ENCODE measurements at places on chromosomes 12 and 14. TPM values are rescaled to one million over a fixed set of nuclear protein-coding genes. Genes with fewer than 3 reads are reported as not detected.

DNA sequence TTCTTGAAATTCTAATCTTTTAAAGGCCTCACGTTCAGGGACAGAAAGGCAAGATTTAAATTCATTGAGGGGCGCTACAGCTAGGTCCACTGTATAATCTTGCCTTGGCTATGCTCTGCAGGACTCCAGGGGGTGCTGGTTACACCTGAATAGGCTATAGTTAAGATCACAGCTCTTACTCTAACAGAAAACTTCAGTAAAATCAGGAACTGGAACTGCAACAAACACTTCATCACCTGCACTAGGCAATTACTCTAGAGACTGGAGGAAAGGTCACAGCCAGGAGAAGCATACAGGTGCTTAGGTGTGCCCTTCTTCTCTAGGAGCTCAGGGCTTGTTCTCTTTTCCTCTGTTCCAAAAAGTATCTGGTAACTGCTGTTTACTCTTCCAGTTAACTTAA is 20.9 kb downstream of the SLCO1C1 start:
- no peak for DNase-seq

- peak; percentile 82 for DNase-seq
These were observed 170.6 kb downstream of the CRADD start for GRCh38 chr12:93847517-93848474.

GRCh38 chr14:22829661-22830442 is at the start of gene MRPL52:
Gene MRPL52 (plus strand): TSS chr14:22829887. CDS start chr14:22829913, 26 bp downstream.
- DNase-seq, result no peak

- no peak for DNase-seq
These were observed 207.0 kb upstream of the CDKN3 start for GRCh38 chr14:54189748-54190354.

- DNase-seq, result no peak
These were observed 570 bp downstream of the DMAC2L start for GRCh38 chr14:50312734-50313054.

- DNase-seq, result no peak
These were observed 3.4 kb downstream of the PLBD2 start for GRCh38 chr12:113361574-113362370.

- DNase-seq, result no peak
These were observed 79.7 kb downstream of the SPTB start for GRCh38 chr14:64800000-64800399.

DNA sequence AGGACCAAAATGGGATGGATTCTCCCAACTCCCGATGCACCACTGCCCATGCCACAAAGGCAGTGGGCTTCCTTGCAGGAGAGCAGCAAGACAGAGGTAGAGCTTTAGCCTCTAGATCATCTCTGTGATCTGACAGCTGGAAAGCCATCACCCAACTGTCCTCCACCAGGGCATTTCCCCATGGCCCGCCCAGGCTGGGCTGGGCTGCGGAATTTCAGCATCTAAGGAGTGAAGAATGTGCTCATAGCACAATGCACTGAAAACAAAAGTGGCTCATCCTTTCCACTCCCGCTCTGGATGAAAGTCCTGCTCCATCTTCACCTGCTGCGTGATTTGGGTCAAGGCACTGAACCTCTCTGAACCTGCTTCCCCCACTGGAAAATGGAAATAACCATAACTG is 5.6 kb downstream of the SYNE3 start:
- DNase-seq, result no peak

DNA sequence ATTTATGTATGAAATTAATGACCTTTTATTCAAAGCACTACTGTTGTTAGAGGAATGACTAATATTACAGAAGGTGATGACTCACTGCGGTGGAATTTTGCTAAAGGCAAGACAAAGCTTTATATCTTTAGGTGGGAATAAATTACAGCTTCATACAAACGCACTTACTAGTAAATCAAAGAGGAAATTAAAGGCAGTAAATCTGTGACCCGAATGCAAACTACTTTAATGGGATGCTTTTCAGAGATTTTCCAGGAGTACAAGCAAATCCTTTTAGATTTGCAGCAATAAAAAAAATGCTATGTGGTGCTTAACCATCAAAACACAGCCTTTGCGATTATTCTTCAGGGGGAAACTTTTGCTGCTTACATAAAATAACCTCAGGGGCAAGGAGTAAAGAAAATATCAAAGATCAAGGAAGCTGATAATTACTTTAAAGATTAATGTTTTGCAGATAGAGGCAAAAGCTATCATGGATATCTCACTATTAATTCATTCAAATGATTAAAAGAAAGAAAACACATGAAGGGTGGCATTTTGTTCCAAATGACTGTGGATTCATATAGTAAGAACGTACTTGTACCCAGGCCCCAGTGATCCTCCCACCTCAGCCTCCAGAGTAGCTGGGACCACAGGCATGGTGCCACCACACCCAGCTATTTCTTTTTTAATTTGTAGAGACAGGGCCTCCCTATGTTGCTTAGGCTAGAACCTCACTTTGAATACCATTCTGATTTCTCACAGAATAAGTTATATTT is 98.9 kb downstream of the DENND5B start:
- DNase-seq, result no peak

DNA sequence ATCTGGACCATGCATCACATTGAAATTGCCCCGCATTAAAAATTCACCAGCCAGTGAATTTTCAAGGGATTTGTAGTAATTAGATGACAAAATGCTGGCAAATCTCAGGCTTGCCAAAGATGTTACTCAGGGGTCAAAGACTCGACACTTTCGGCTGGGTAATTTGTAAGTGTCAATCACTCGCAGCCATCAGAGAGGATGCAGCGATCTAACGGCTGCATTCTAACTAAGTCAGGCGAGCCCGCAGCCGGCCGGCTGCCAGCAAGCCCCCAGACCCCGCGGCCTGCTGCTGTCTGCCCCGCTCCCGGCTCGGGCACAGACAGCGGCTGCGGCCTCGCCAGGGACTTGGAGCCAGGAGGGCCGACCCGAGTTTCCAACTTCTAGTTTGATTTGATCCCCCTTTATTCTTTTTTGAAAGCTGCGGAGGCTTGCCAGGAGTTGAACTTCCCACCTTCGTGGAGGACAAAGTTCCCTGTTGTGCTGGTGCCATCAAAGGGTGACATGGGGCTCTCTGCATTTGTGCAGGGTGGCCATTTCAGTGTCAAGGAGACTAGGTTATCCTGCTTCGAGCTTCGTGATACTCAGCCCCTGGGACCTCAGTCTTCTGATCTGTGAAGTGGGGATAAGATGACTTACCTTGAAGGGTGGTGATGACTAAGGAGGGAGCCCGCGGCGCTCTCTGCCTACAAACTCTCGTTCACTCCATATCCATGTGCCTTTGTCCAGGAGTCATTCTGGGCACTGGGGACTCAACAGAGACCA is 169.9 kb downstream of the RBM19 start:
- DNase-seq, result no peak

DNA sequence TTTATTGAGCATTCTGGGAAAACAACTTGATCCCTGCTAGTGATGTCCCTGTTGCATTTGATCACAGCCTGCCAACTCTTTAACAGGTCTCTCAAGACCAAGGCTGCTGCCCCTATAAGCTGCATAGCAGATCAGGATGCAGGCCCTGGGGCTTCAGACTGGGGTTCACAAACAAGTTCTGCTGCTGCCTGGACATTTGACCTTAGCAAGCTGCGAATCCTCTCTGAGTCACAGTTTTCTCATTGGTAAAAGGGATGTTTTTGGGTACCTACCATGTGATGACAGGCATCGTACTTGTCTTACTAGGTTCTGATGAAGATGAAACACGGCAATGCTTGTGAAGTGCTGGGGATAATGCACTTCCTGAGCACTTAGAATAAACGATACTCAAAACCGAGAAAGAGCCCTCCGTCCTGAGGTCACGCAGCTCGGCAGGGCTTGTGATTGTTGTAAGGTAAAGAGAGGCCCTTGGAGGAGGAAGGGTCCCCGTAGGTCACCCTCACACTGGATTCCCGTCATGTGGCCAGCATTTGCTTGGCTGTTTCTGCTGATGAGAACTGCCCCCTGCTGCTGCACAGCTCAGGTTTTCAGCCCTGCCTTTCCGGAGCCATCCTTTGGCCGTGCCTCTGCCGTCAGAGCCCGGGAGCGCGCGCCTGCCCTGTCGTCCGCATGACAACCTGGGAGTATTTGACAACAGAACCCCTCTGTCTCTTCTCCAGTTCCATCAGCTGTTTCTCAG is 39.1 kb downstream of the TSPAN9 start:
- no peak for DNase-seq

DNA sequence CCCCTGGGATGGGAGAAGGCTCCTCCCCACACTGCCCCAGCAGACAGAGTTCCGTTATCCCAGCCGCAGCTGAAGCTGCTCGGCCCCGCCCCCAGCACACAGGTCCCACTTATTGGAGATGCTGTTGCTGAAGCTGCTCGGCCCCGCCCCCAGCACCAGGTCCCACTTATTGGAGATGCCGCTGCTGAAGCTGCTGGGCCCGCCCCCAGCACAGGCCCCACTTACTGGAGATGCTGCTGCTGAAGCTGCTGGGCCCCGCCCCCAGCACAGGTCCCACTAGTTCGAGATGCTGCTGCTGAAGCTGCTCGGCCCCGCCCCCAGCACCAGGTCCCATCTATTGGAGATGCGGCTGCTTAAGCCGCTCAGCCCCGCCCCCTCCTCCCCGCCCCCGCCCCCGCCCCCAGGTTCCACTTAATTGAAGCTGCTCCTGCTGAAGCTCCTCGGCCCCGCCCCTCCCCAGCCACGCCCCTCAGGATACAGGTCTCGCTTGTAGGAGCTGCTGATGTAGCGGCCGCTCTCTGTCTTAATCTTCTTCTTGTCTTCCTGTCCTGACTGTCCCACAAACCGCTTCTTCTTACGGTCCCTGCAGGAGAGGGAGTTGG is 12.0 kb downstream of the CFAP73 start:
- DNase-seq, result no peak

DNA sequence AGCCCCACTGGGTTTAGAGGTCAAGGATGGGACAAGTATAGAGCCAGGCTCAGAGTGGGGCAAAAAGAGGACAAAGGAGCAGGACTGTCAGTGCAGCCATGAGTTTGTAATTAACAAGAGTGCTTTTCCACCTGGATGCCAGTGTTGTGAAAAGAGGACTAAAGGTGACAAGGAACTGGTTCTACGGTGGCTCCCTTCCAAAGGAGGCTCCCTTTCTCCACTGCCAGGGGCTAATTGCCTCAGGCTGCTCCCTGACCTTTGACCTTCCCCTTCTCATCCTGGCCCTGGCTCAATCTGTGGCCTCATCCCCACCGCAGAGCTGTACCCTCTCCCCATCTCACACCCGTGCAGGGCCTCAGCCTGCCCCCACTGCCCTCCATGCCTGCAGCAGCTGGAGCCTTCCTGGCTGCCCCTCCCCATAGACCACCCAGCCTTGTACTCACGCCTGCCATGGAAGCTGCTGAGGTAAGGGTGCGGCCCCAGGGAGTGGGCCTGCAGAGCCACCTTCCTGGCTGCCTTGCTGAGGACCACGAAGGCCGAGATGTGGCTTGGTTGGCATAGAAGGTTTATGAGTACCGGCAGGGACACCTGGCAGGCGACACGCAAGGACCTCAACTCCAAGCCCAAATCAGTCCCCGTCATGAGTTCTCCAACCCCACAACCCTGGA is 24.8 kb upstream of the FKBP4 start:
- no peak for DNase-seq

The TESPA1 gene
- total RNA-seq, result 34.4 TPM

The KRT8 gene
- total RNA-seq, result 5.6 TPM

The BAZ2A gene
- 70.1 TPM for total RNA-seq

The PPFIA2 gene
- total RNA-seq, result not detected

The ARHGAP9 gene
- 101 TPM for total RNA-seq

The ABCB9 gene
- total RNA-seq, result 4.9 TPM

The ZFP36L1 gene
- total RNA-seq, result 184 TPM

The RPS6KL1 gene
- 2.8 TPM for total RNA-seq

The ANO4 gene
- total RNA-seq, result not detected

All from GM12878 (cell line).